ENCODE measurements at places on chromosomes 1 and 21.

DNA sequence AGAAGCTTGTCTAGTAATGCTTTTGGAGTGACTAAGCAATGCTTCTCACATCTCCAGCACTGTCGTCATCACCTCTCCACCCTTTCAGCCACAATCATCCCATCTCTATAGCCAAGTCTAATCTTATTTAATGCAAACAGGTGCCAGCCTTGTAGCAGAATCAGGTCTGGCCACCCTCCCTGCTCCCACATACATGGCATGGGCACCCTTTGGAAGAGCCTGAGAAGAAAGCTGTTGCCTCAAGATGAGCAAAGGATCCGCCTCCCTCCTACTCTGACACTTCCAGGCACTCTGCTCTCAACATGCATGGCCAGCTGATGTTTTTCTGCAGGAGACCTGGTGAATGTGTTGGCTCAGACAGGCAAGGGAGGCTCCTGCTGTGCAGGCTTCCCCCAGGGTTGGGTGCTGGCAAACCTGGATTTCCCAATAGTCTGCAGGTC lies 113.1 kb upstream of the GRIK3 start:
- DNase-seq: no peak

- peak; percentile 11 for DNase-seq
Observed at GRCh38 chr1:212529211-212529741, 79.3 kb upstream of the ATF3 start.

GRCh38 chr1:192639607-192640368 lies 3.8 kb downstream of the RGS13 start:
- no peak for DNase-seq

GRCh38 chr1:11920239-11920903 lies 5.9 kb downstream of the KIAA2013 start:
- no peak for DNase-seq

- DNase-seq: no peak
Observed at GRCh38 chr21:17455451-17455850, 57.4 kb upstream of the CXADR start.

GRCh38 chr1:243917177-243917862 lies 67.3 kb upstream of the AKT3 start:
- peak; percentile 81 for DNase-seq

- DNase-seq: peak; percentile 56
Observed at GRCh38 chr1:152440635-152441471, 26.8 kb upstream of the CRNN start.

GRCh38 chr1:23163395-23163794 lies 5.3 kb downstream of the LUZP1 start:
- no peak for DNase-seq

- DNase-seq: no peak
Observed at GRCh38 chr1:154813846-154814505, 56.1 kb downstream of the KCNN3 start.

DNA sequence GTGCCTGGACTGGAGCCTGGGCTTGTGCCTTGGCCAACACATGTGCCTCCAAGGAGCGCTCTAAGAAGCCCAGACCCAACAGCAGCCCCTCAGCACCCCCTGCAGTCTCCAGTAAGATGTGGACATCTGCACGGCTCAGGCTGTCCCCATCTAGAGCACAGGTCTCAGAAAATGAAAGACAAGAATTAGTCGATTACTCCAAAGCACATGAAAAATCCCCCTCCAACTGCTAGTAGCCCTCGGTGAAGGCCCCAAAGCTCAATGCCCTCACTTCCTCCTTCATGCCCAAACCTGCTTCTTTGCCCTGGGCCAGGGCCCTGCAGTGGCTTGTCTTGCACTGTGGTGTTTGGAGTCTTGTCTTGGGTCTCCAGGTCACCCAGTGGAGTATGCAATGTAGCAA lies 21.9 kb upstream of the ERO1B start:
- no peak for DNase-seq

GRCh38 chr1:87852410-87853161 lies 523.9 kb downstream of the LMO4 start:
- no peak for DNase-seq

DNA sequence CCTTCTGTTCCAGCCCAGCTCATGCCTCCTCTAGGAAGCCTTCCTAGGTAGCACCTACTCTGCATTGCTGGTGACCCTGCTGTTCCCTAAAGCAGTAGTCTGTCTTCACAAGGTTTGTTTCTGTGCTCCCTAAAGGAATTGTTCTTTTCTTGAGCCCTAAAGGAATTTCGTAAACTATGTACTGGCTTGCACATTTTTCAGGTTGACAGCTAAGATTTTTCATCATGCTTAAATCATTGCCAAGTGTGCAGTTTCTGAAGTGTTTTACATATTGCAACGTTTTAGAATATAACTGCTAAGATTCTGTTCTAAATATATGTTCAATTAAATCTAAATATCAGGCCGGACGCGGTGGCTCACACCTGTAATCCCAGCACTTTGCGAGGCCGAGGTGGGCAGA lies 13.1 kb downstream of the S100A16 start:
- no peak for DNase-seq

- no peak for DNase-seq
Observed at GRCh38 chr1:13813398-13814012, 113.5 kb downstream of the PRDM2 start.

DNA sequence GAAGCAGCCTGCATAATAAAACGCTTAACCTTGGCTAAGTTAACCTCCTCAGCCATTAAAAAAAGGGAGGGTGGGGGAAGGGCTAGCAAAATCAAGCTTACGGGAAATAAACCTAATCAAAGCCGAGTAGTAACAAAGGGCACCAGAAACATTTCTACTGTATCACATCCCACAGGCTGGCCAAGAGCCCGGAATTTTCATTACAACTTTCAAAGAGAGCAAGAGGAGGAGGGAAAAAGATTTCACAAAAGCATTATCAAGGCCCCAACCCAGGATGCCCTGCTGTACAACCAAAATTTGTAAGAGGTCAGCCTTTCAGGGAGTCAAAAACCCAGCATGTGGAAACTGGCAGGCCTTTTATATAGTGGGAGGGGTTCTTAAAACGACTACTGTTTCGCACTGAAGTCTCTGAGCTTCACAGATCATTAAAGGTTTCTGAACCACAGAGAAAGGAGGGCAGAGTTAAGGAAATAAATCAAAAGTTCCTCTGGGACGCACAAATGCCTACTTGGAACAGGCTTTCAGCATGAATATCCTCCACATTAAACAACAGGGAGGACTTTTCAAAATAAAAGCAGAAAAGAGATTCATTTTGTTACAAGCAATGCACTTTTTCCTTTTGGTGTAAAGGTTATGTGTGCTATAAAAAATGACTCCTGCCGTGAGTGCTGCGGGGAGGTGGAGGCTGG lies 90.4 kb downstream of the SLC45A1 start:
- DNase-seq: peak; percentile 85

DNA sequence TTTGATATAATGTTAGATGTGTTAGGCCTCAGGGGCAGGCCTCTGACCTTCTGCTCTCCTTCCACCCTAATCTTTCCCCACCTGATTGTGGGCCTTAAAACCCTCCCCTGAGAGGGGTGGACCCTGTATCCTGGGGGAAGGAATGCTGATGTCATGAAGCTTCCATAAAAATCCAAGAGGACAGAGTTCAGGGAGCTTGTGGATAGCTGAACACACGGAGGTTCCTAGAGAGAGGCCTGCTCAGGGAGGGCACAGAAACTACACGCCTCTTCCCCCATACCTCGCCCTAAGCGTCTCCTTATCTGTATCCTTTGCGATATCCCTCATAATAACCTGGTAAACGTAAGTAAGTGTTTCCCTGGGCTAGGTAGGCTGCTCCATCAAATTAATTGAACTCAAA lies 4.3 kb downstream of the MFN2 start:
- DNase-seq: no peak

DNA sequence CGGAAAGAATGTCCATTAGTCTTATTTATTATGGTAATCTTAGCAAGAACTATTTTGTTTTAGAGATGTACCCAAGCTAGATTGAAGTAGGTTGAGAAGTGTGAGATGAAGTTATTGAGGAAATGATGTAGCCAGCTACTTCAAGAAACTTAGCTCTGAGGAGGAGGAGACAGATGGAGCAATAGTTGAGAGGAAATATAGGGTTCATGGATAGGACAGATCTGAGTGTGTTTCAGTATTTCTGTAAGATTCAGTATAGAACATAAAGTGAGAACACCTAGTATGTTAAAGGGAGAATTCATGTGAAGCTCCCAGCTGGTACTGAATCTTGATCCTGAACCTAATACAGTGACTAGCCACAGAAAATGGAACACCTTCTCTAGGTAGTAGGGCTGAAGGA lies 28.9 kb downstream of the TSNAX start:
- no peak for DNase-seq

DNA sequence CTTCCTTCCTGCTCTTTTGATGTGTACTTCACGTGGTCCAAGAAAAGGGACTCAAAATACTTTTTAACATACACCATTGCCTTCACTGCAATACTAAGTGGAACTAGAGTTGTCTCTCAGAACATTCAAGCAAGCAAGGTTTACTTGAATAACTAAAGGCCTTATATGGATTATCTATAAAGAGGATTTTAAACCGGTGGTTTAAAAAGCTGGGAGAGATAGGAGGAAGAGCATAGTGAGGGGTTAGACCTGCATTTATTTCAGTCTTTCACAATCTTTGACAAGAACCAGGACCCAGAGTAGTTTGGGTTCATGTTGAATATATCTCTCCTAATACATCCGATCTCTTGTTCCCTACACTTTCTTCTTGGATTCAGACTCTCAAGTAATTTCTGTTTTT lies 6.9 kb downstream of the S1PR1 start:
- DNase-seq: no peak

DNA sequence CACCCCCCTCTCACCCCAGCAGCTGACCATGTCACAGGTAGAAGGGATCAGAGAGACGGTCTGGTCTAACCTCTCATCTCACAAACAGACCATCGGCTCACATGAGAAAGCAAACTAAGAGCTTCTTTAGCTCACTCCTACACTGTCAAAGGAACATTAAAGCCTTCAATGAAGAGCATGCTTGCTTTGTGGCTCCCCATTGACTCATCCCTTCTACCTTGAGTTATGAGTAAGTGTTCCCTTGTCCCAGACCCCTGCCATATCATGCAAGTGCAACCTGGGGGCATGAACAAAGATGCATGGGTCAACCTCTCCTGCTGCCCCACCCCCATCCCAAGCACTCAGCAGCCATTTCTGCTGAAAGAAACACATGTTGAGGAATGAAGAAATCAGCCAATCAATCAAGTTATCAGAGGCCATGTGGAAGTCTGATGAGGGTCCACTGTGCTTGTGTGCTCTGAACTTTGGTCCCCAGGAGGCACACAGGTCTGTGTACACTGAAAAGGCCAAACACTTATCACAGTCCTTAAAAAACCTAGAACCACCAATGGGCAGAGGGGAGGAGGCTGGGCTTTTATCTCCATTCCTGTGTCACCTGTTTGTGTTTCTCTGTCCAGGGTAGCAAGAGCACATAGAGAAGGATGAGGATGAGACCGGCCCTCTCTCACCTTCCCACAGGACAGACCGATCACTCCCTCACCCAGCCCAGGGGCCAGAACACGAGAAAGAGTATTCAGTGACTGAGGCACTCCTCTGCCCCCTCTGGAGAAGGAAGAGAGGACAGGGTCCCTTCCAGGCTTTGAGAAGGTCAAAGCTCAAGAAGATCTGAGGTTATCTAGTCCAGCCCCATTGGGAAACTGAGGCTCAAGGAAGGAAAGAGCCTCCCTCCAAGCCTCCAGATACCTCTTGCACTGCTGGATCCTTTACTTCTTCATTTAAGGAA lies 9.5 kb downstream of the ETNK2 start:
- no peak for DNase-seq

GRCh38 chr1:55156093-55156492 lies 59.1 kb downstream of the USP24 start:
- DNase-seq: no peak

DNA sequence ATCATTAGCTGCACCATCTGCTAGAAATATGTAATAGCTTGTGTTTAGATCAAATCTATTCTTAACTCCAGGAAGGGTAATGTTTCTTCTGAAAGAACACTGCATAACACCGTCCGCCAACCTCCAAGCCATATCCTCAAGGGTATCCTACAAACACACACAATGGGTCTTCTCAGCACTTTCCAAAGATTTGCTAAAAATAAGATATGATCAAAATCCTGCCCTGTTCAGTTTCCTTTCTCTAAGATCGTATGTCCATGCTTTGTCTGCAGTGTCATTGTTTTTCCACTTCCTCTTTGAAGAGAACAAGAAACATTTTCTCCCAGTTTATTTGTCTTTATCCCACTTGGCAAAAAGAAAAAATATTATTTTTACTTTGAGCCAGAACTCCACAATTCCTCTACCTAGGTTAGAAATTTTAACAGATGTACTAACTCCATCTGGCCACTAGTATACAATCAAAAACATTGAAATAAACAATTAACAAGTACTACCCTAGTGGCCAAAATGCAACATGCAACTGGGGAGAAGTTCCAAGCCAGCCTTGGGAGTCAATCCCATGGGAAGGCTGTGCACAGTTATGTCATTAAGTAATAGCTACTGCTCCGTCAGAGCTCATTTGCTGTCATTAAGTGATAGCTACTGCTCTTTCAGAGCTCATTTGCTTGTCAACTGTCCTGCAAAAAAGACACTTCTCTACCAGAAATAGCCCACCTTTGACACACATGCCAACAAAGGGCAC lies 37.8 kb downstream of the FRRS1 start:
- peak; percentile 78 for DNase-seq

Measured in muscle of leg (tissue), 16 donors.